ENCODE measurements at places on chromosomes 12 and 14. TPM values are rescaled to one million over a fixed set of nuclear protein-coding genes. Genes with fewer than 3 reads are reported as not detected.

The SDR9C7 gene
- not detected for total RNA-seq

DNA sequence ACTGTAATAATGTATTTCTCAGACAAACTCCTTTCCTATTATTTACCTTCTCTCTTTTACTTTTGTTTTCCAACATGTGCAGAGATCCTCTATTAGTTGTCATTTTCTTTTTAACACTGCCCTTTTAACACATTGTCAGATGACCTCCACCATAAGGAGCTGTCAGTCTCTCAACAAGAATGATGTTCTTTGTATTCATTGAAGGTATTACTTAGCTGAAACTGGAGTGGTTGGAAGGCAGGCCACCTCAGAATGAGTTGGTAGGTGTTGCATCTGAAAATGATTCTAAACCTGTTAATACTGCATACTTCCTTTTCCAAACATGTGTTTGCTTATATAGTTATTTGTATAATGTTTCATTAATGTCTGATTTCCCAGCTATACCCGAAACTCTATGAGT, 16.9 kb downstream of the TMEM117 start:
- H3K4me3 ChIP-seq: no peak overlapping the region
- H3K27ac ChIP-seq: no peak overlapping the region
- DNase-seq: no peak
- no peaks in the 10 kb centered on the region for H3K27me3 ChIP-seq
- no peaks in the 10 kb centered on the region for H3K4me1 ChIP-seq

- no peak overlapping the region for H3K27ac ChIP-seq
- no peak overlapping the region for H3K4me3 ChIP-seq
- H3K36me3 ChIP-seq: no peaks in the 10 kb centered on the region
- no peaks in the 10 kb centered on the region for H3K27me3 ChIP-seq
Observed at GRCh38 chr12:122749569-122750332, 2.9 kb upstream of the DENR start.

The HOXC10 gene
- total RNA-seq: not detected

DNA sequence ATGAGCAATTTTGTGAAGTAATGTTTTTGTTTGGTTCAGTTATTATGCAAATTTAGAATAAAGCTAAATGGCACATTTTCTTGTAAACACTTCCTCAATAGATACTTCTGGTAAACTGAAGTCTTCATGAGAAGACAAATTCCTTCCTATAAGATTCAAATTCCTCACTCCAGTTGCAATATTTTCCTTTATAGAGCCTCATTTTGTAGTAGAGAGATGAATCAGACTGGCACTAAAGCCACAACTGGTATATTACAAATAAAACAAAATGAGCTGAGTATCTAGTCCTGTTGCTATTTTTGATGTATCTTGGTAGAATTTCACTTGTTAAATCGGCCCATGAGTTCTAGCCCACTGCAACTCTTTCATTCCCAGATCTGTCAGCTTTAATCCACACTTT, 5.5 kb downstream of the LGR5 start:
- no peak for DNase-seq
- no peaks in the 10 kb centered on the region for H3K27me3 ChIP-seq
- H3K27ac ChIP-seq: no peak overlapping the region
- no peak overlapping the region for H3K4me3 ChIP-seq

Data from ascending aorta (tissue), 2 donors.